Fibroblast of villous mesenchyme (primary cell): ENCODE measurements at places on chromosomes 12 and 14. TPM values are rescaled to one million over a fixed set of nuclear protein-coding genes. Genes with fewer than 3 reads are reported as not detected.

The DCTN2 gene
- total RNA-seq: 111 and 120 TPM in 2 replicates

GRCh38 chr14:64971943-64972791 is at the start of gene RAB15:
TSS of gene RAB15 (minus strand) at chr14:64972336. CDS start at chr14:64972076, 260 bp downstream.
- peak; percentile 27 for DNase-seq

GRCh38 chr14:87108726-87109125 is 884.3 kb downstream of the GALC start:
- peak; percentile 23 for DNase-seq

GRCh38 chr14:61268812-61269211 is 12.3 kb downstream of the TMEM30B start:
- no peak for DNase-seq

DNA sequence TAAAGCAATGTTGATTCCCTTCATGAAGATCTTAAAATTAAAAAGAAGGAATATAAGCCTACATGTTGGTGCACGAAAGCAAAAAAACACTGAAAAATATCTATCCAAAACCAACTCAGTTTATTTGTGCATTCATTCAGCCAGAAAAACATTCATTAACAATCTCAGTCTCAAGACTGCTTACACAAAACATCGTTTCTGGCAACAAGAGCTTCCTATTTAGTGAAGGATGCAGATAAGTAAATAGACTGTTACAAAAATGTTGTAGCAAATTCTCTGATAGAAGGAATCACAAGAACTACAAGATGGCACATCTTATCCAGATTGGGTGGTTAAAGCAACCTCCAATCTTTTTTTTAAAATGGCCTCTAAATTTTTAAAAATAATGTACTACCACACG is 69.7 kb upstream of the DCN start:
- DNase-seq: no peak

DNA sequence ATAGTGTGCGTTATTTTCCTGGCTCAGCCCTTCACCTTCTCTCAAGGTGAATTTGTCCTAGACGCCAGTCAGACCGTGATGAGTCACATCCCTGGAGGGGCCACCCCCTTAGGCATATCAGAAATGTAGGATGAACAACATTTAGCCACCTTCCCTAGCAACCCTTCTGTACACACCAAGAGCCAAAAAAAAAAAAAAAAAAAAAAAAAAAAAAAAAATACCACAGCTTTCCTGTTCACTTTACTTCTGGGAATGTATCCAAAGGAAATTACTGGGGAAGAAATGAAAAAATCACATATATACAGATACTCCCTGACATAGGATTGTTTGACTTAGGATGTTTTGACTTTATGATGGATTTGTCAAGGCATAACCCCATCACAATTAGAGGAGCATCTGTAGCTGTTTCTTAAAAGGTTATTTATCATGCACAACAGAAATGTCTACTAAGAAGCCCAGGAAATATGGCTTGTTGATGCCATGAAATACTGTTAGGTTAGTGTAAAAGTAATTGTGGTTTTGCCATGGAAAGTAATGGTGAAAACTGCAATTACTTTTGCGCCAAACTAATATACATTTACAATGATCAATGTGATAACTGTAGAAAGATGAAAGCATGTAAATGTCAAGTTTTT is 68.2 kb upstream of the BDKRB2 start:
- peak; percentile 79 for DNase-seq

- DNase-seq: no peak
Measured at GRCh38 chr14:105386581-105387529, 11.5 kb upstream of the TEX22 start.
